ENCODE measurements at places on chromosomes 6 and 20. TPM values are rescaled to one million over a fixed set of nuclear protein-coding genes. Genes with fewer than 3 reads are reported as not detected.

Gene SLC17A2
- total RNA-seq, result not detected

Gene BPIFB2
- not detected for total RNA-seq

Gene WFDC2
- not detected for total RNA-seq

Gene MUCL3
- total RNA-seq, result not detected

Gene CST4
- not detected for total RNA-seq

Gene ENPP3
- total RNA-seq, result 0.96 TPM

Gene GCM1
- 0.11 TPM for total RNA-seq

Gene SKIC2
- total RNA-seq, result 102 TPM

Gene CDSN
- not detected for total RNA-seq

Gene C4A
- 3.4 TPM for total RNA-seq

Gene IL20RA
- not detected for total RNA-seq

Gene SRXN1
- total RNA-seq, result 11.6 TPM

Measured in activated naive CD8-positive, alpha-beta T cell treated with anti-CD3 and anti-CD28 coated beads, Interleukin-2, amount 10 ng/mL, durations not matched to agents 7 days and 5 days (primary cell).